ENCODE measurements at places on chromosomes 1 and 21.

DNA sequence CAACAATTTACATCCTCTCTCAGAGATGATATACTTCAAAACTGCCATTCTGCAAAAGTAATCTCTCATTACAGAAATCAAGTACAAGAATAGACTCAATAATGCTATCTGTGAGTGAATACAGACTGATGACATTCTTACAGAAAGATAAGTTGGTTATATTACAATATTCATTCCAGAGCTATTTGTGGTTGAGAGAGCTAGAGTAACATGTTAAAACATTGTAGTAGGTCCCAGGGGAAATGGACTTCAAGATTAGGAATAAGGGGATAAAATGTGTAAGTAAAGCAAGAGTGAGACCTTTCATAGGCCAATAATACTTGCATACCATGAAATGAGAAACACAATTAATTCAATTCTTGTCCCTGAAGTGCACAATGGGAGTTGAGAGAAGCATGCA is 1.5 kb downstream of the F13B start:
- peak; percentile 76 for DNase-seq

GRCh38 chr21:38506661-38507281 is 8.5 kb upstream of the ERG start:
- no peak for DNase-seq

GRCh38 chr1:220149742-220150141 is 55.8 kb downstream of the IARS2 start:
- DNase-seq = no peak

DNA sequence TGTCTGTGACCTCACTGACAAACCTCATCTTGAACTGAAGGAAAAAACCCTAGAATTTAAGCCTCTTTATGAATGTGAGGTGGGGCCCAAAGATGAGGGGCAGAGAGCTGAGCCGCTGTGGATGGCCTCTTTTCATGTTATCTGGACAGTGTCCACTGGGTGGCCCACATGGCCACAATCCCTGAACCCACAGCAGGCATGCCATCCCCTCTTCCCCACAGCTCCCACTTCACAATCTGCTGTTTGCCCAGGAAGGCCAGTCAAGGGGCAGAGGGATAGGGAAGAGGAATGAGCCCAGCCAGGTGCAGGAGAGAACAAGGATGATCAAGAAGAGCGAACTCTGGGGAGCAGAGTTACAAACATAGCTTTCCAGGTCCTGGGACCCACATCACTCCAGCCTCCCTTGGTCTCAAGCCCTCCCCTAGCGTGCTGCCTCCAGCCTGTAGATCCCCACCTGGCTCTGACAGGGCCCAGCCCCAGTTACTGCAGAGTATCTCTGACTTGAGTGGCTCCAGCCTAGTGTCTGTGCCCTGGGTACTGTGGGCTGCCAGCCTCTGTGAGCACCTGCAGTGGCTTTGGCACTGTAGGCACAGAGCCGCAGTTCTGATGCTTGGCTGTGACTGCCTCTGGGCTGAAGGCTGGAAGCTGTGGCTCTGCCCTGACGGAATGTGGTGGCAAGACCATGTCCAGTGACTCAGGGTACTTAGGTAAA is 1.9 kb upstream of the SLFNL1 start:
- no peak for DNase-seq

DNA sequence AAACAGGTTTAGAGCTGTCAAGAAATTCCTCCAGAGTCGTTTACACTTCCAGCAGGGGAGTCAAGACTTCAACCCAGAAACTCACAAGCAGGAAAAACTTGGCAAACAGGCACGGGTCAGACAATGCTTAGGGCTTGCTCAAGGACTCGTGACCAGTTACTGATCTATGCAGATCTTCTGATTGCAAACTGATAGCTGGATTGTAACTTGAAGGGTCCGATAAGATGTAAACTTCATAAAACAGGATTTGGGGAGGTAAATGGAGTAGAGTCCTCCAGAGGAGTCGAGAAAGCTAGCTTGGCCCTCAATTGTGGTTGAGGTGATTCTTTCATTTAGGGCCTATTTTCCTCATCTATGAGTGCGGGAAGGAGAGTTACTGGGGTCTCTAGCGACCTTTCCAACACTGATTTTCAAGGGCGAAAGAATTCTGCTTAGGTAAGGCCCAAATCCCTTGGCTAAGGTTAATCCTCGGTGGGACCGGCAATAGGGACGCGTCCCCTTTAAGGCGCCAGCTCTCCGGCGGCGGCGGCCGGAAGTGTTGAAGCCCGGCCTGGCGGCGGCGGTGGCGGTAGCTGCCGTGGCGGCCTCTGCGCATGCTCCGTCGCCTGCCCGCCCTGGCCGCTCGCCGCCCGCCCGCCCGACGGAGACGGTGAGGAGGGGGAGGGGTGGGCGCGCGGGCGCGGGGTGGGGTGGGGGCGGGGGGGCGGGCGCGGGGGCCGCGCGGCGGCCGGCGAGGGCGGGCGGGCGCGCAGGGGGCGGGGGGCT is at the start of gene GMEB1:
Gene GMEB1, plus strand, starts transcription at position 594 of the 765 bp plus-strand sequence. CDS start 14,829 bp downstream, outside the sequence.
- peak; percentile 84 for DNase-seq

- peak; percentile 34 for DNase-seq
Observed at GRCh38 chr1:186559601-186560116, 98.7 kb upstream of the PDC start.

GRCh38 chr1:182631954-182632353 is 27.8 kb upstream of the RGS16 start:
- DNase-seq = no peak

DNA sequence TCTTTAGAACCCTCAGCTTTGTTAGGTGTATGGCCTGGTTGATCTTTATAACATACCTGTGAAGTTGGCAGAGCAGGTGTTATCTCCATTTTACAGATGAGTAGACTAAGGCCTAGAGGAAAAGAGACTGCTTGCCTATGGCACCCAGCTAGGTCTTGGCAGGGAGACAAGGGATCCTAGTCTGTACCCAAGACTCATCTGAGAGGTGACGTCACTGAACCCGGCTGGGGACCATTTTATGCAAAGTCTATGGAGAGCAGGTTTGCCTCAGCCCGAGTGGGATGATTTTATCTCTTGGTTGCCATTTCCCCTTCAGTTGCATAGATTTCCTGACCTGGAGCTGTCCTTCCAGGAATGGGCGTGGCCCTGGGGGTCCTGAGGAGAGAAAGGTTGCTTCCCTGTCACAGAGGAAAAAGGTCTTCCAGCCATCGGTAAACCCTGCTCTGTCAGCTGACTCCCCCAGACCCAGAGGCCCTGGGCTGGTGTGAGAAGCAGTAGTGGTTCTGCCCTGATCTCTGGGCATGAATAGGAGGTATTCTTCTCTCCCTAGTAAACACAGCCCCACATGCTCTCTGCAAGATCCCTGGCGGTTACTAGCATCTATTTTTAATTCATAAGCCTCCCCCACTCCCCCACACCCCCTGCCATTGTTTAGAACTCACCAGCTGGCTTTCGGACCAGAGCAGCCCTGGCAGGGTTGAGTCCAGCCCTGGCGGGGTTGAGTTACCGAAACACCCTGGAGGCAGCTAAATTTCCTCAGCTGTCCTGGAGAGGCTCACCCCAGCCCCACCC is 19.6 kb downstream of the TMCC2 start:
- DNase-seq = no peak

DNA sequence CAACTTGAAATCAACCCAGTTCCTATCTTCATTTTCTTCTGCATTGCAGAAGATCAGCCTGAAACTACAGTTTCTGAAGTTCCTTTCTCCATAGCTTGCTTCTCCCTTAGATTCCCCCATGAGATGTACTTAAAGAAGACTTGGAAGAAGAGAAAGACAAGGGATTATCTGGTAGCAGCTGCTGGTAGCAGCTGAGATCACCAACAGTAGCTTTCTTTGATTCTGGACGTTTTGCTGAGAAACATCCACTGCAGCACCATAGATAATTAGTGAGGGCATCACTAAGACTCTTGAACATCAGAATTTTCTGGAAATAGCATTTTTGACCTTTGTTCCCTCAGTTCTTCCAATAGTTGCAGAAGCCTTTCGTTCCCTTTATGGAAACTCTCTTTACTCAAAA is 465 bp upstream of the CFHR3 start:
- DNase-seq = no peak

- peak; percentile 30 for DNase-seq
Observed at GRCh38 chr1:66403007-66403731, 130.8 kb upstream of the SGIP1 start.

DNA sequence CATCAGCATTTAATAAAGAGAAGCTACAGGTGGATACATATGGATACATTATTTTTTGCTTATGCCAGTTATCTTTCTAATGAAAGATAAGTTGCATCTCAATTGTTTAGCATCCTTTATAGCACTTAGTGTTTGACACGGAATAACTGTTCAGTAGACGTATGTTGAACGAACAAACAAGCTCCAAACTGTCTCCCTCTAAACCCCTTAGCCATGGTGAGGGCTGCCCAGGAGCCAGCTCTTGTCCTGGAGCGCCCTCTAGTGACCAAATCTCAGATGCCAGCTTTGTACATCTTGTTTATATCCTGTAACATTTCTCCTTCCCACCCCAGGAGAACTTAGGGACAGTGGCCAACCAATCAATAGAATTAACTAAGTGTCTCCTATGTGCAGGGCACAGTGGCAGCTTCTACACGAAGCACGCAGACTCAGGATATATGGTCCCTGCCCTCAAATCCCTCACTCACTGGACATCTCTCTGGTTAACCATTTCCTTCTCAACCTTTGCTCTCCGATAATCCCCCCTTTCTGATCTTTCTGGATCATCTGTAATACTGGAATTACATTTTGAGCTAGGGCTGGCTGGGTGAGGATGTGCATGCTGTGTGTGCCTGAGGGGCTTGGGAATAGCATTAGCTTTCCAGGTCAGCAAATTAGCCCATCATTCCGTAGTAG is 22.9 kb downstream of the KCNA10 start:
- DNase-seq = peak; percentile 62

- DNase-seq = no peak
Observed at GRCh38 chr1:181015251-181015615, 7.4 kb downstream of the STX6 start.

DNA sequence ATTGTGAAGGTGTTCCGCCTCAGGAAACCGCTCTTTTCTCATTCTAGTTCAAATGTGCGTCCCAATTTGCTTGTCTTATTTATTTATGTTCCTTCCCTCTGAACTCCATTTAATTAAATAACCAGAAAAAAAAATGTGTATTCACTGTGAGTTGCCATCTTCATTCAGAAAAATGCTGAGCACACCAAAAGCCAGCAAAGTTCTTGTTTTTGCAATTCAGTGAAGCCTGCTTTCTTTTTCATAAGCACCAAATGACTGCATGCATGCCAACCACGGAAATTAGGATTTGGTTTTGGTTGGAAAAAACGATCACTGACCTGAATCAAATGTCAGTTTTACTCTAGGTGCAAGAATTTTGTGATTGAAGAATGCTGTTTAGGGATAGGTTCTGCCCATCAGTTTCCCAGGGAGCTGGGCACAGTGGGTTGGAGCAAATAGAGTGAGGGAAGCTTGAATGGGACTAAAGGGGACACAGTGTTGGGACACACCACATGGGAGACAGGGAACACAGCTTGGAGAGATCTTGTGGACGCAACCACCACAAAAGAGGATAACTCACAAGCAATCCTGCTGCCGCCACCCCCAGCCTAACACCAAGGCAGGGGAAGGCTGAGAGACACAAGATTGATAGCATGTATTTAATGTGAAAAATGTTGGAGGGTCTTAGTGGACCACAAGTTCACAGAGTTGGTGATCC is 183.4 kb upstream of the GALNT2 start:
- no peak for DNase-seq

GRCh38 chr1:20695515-20695914 is 22.3 kb downstream of the KIF17 start:
- no peak for DNase-seq

DNA sequence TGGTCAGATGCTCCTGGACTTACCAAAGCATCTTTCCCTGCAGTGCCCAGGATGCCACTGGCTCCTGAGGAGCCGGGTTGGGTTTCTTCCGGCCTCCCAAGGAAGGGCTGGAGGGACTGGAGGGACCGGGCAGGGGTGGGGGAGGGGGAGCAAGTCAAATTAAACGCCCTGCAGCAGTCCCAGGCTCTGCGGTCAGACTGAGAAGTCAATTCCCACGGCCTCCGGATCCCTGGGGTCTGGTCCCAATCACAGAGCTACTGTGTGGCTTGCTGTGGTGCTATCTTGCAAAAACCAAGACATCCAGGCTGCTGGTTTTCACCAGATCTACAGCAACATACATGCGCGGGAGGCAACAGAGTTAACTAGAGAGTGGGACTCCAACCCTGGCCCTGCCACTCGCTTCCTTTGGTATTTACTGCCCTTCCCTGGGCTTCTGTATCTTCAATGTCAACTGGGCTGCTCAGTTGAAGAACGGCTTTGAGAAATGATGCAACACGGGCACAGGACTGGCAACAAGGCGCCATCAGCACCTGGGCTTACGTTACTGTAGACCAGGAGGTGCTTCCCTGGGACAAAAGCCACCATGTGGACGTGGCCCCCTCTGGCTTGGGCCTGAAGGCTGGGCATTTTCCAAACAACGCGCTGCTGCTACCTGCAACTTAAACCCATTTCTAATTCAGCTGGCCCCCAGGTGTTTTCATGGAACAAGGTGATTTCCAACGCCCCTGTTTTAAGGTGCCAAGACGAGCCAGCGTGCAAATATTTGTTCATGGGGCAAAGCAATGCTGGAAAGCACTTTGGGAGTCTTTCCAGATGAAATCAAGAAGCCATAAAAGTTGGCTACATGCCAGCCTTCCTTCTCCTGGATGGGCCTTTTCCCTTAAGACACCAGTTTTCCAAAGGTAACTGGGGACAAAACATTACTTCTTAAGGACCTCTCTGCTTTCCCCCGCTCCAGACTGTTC is 11.5 kb downstream of the RCC2 start:
- no peak for DNase-seq

DNA sequence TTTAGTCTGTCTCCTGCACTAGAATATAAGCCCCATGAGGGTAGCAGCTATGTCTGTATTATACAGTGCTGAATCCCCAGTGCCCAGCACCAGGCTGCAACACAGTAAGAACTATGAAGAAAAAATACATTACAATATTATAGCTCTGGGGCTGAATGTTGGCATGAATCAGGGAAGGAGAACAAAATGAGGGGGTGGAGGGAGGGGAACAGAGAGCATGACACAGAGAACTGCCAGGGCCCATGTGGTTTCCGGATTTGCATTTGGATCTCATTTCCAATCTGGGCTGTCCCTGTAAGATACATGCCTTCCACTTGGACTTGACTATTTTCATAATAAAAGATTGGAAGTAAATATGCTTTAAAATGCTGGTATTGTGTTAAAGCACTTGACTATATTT is 35.8 kb downstream of the C1orf198 start:
- DNase-seq = peak; percentile 37

GRCh38 chr1:8443558-8444194 is 125.8 kb downstream of the SLC45A1 start:
- DNase-seq = no peak

- DNase-seq = no peak
Observed at GRCh38 chr1:83776913-83777757, 221.8 kb downstream of the TTLL7 start.

DNA sequence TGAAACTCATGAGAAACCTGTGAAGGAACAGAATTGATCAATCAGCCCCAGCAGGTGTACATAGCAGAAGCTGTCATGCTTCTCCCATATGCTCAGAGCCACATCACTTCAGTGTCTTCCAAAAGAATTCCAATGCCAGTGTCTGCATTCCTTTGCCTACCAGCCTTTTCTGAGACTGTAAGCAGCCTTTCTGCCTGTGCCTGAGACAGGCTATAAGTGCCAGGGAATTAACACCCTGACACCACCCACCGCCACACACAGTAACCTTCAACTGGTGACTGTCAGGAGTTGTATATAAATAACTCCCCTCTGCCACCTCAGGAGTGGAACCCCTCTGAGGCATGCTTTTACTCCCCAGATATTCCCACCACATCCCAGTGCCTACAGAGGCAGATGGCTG is 38.1 kb upstream of the SLAMF9 start:
- DNase-seq = peak; percentile 46

GRCh38 chr1:53129891-53130597 is 12.4 kb downstream of the SLC1A7 start:
- DNase-seq = no peak
